ENCODE measurements at places on chromosomes 2 and 18.
A peak's percentile ranks its signal among the peaks of the same experiment; 100 is the strongest.

DNA sequence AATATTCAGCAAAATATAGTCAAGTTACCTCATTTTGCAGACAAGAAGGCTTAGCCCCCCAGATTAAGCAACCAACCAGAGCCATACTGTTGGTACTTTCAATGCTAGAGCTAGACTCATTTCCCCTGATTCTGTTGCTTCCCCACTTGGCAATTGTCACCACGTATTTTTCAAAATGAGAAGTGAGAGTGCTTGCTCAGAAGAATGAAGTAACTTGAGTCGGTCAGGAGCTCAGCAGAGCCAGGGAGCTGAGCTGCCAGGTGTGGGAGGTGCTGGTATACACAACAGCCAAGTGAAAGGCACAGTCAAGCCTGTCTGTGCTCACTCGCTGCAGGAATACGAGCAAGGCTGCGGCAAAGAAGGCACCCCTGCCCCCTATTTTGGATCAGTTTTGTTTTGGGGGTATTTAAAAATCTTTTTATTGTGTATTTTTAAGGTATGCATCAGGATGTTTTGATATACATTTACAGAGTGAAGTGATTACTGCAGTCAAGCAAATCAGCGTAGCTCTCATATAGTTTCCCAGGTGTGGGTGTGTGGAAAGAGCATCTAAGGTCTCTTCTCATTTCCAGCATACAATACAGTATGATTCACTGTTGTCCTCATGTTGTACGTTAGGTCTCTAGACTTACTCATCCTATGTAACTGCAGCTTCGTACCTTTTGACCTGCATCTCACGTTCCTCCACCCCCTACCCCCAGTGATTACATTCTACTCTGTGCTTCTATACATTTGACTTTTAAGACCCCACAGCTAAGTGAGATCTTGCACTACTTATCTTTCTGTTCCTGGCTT is 62.4 kb downstream of the MRPS9 start:
- DNase-seq = no peak

DNA sequence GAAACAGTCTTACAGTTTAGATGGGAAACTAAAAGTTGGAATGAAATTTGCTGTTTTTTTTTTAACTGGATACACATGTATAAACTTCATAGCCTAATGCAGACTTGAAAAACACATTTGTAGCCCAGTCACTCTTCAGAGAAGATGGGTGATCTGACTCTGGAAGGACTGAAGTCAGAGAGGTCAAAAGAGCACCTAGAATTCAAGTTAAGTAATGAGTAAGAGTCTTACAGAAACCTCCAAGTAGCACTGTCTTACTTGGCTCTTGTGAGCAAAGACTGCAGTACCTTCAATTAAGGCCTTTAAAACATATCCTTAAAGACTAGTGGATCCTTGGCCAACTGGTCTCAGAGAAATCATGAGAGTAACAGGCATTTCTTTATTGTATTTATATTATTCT is 41.9 kb downstream of the TRAPPC8 start:
- DNase-seq = no peak

DNA sequence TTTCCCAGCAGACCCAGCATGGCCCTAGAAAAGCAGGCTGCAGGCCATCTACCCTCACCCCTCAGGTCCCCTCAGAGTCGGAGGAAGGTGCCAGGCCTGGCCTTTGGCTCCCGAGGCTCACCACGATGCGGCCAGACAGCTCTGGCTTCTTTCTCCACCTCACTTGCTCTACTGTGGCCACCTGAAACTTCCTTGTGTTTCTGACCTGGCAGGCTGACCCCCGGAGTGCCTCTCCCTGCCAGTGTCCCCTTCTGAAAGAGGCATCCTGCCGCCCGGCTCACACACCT is 375.0 kb upstream of the HS6ST1 start:
- DNase-seq = no peak

GRCh38 chr2:19987936-19988335 is 2.0 kb downstream of the WDR35 start:
- no peak for DNase-seq

GRCh38 chr2:42923580-42924417 is 131.4 kb upstream of the HAAO start:
- no peak for DNase-seq

DNA sequence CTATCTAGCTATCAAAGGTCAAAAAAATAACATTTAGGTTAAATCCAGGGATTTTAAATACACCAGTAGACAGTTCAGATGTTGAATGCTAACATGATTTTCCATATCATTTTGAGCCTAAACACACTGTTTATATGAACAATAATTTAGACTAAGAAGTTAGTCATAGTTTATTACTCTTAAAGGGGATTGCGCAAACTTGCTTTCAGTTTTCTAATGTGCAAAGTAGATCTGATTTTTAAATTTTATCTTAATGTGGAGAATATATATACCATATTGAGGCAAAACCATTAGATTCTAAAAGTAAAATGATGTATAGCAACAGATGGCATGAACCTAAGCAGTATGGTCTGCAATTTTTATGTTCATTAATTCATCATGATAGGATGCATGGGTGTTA is 76.6 kb downstream of the CDH7 start:
- no peak for DNase-seq

DNA sequence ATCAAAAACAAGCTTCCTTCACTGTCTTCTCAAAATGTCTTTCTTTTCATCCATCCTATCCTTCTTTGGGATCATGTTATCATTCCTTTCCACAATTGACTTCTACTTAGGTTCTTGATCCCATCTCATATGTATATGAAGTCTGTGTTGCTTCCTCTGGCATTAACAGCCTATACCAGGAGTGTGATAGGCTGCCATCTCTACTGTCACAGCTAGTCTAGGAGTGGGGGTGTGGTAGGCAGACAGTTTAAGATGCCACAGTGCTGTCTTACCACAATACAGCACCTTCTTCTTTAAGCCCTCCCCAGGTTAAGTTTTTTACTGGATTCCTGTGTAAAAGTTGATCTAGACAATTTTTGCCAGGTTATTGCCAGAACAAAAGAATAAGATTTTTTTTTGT is 3.7 kb upstream of the HTR2B start:
- DNase-seq = no peak

DNA sequence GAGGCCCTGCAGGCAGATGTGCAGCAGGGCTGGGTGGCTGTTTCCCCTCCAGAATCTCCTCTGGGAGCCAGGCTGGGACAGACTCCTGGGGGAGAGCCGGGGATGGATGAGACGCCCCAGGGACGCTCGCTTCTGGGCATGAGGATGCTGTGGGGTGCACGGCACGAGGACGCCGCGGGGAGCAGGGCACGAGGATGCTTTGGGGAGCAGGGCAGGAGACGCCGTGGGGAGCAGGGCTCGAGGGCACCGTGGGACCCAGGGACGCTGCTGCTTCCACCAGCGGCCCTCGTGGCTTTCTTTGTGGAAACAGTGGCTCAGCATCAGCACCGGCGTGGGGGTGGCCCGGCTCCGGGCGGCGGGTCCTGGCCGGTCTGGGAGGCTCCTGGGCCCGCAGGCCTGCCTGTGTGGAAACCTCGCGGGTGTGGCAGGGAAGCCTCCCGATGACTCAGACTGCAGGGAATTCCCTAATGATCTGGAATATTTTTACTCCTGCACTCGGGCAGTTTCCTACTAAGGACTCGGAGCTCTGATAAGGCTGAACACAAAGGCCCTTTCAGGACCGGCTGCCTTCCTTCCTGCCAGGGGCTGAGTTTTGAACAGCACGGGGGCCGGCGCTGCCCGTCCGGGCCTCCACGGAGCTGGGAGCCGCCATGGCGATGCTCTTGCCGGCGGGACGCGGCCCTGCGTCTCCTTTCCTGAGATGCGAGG is 62.6 kb downstream of the NFATC1 start:
- DNase-seq = no peak

GRCh38 chr2:239142806-239143205 is 258.0 kb downstream of the HDAC4 start:
- DNase-seq = no peak

GRCh38 chr2:28348149-28348567 is 44.5 kb upstream of the FOSL2 start:
- DNase-seq = no peak

DNA sequence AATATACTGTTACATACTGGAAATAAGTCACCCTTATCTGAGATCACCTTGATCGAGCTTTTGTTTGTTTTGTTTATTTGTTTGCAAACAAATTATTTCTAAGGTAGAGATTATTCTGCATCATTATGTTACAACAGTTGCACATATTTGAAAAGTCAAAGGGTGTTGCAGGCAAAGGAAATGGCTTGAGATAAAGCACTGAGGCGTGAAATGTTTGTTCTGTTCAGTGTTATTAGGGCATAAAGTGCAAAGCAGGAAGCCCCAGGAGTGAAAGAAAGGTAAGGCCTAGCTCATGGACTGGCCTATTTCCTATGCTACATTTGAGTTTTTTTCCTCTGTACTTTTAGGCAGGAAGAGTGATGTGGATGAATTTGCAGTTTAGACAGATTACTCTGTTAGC is 1815.6 kb upstream of the LRRTM1 start:
- DNase-seq = no peak

- peak; percentile 95 for DNase-seq
These were observed at the start of gene ARHGAP28 for GRCh38 chr18:6729247-6730091. ARHGAP28 (plus strand) TSS chr18:6729716; CDS start chr18:6729822, 106 bp downstream.

DNA sequence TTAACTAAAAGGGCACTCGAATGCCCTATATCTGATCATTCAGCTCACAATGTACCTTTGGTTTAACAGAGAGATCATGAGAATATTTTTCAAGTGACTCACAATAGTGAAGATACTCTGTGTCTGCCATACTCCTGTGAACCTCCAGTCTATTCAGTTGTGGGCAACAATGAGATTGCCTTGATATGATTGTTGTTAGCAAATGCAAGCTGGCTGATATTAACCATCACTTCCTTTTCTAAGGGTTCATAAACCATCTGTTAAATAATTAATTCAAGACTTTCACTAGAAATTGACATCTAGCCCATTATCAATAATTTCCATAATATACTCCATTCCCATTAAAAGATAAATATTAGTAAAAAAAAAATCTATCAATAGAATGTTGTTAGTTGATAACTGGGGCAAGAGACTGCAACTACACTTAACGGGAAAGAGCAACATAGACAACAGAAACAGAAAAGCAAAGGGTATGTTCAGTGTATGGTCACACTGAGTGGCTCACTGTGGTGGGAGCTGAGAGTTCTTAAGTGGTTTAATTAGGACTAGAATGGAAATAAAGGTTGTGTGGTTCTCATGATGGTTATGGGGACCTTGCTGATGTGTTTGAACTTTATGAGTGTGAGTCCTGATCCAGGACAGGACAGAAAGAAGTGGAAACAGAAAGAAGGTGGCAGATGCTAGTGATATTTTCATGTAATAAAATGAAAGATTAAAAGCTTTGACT is 11.9 kb downstream of the IL18RAP start:
- no peak for DNase-seq

DNA sequence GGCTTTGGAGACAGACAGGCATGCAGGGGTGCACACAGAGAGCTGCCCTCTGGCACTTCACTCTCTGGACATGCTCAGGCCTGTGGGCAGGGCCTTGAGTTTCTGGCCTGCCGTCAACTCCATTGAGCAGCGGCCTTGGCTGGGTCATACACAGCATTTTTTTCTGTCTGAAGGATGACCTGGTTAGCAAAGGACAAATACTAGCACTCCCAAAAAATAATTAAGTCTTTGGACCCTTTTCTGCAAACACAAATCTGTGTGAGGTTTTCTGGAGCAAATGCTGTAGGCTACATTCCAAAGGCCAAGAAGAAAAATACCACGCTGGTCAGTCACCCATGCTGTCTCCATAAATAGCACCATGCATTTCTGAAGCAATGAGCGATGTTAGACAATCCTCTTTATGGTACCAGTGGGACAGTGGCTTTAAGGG is 124.7 kb upstream of the CTAGE1 start:
- no peak for DNase-seq
